ENCODE measurements at places on chromosomes 6 and 20. TPM values are rescaled to one million over a fixed set of nuclear protein-coding genes. Genes with fewer than 3 reads are reported as not detected.
A peak's percentile ranks its signal among the peaks of the same experiment; 100 is the strongest.

DNA sequence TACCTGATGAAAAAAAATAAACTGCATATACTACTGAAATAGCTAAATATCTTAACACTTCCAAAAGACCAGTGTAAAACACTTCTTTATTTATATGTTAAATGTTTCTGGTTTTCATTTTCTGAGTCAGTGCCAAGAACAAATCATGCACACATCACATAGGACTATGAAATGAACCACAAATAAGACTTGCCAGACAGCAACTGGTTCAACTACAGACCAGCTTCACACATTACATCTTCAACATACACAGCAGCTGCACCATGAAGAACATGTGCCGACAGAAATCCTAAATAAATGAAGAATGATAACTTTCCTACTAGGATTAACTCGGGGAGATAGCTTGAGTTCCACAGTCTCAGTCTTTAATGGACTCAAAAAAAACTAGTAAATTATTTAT, 168.3 kb upstream of the STXBP5 start:
- no peak for DNase-seq

Gene MOCS1
- 19.1 TPM for total RNA-seq

DNA sequence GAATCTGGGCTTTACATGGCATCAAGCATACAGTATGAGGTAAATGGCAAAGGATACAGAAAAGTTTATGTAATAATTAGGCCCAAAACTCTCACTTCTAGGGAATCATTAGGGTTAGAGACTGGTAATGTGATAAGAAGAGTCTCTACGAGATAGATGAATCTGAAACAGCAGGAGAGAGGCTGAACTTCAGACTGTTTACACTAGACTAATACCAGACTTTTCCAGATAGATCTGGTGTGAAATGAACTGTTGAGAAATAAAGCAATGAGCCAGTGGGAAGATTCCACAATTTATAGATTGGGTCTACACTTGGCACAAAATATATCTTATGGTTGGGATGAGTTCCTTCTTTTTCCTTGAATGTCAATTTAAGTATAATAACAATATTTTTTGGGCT, 134.3 kb downstream of the MAN1A1 start:
- DNase-seq: no peak

Gene FNDC1
- total RNA-seq: 4.2 TPM

GRCh38 chr6:128666405-128666804, 146.0 kb upstream of the PTPRK start:
- no peak for DNase-seq

GRCh38 chr6:131122007-131122406, 13.3 kb upstream of the AKAP7 start:
- DNase-seq: no peak

- DNase-seq: no peak
These were observed 70.8 kb upstream of the FOXC1 start for GRCh38 chr6:1538810-1539478.

- DNase-seq: no peak
These were observed 457.9 kb downstream of the TBC1D32 start for GRCh38 chr6:120876424-120876823.

Gene FOXS1
- total RNA-seq: 0.83 TPM

Gene SCRT2
- total RNA-seq: not detected

Gene ARHGAP18
- total RNA-seq: 7.9 TPM

GRCh38 chr6:129014302-129014701, 131.4 kb downstream of the LAMA2 start:
- no peak for DNase-seq

Gene CABLES2
- total RNA-seq: 6.9 TPM

- no peak for DNase-seq
These were observed 19.1 kb upstream of the TFB1M start for GRCh38 chr6:155333414-155333813.

- DNase-seq: no peak
These were observed 10.4 kb upstream of the SUMO4 start for GRCh38 chr6:149389509-149390297.

Gene KIAA0408
- total RNA-seq: 19.1 TPM

Gene MMP24
- total RNA-seq: 2.6 TPM

DNA sequence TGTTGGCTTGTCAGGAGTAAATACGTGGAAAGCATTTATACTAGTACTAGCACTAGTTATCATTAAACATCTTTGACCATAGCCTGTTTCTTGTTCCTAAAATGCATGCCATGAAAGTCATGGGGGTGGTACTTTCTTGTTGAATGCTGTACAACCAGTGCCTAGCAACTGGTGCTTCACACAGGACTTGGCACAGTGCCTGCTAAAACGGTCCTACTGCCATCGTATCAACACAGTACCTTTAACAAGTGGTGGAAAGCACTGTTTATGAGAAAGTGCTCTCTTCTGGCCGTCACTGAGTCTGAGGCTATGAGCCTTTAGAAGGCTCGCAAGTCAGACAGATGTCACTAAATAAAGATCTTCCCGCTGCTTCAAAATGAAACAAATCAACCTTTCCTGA, 21.6 kb downstream of the ZNFX1 start:
- no peak for DNase-seq

GRCh38 chr6:27863962-27864905, 48.0 kb downstream of the OR2B2 start:
- DNase-seq: no peak

DNA sequence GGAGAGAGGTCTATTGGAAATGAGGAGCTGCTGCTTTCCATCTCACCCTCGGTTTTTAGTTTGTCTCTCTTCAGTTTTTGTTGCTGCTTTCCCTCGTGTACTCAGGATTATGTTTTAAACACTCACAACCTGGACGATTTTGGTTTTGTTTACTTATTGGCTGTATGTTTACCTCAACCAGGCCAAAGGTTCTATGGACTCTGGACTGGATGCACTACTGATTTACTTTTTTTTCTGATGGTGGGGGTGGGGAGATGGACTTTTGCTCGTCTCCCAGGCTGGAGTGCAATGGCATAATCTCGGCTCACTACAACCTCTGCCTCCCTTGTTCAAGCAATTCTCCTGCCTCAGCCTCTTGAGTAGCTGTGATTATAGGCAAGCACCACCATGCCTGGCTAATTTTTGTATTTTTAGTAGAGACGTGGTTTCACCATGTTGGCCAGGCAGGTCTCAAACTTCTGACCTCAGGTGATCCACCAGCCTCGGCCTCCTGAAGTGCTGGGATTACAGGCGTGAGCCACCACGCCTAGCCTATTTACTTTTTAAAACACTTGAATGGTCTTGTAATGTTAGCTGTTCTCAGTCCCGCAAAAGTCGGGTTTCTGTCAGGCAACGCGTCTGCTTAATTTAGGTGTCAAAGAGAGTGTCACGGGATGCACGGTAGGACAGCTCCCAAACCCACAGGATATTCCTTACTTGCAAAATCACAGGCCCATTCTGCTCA, 148.2 kb upstream of the RIPOR2 start:
- DNase-seq: peak; percentile 55

DNA sequence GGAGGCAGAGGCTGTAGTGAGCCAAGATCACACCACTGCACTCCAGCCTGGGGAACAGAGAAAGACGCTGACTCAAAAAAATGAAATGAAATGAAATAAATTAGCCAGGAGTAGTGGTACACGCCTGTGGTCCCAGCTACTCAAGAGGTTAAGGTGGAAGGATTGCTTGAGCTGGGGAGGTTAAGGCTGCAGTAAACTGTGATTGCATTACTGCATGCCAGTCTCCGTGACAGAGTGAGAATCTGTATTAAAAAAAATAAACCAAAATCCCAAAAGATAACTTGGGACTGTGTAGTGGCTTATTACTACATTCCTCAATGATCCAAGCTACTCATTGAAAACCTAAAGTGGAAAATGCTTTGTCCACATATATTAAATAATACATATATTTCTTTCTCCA, 87.0 kb downstream of the SGK1 start:
- no peak for DNase-seq

Gene OLIG3
- total RNA-seq: not detected

Gene OPRL1
- total RNA-seq: 0.83 TPM

DNA sequence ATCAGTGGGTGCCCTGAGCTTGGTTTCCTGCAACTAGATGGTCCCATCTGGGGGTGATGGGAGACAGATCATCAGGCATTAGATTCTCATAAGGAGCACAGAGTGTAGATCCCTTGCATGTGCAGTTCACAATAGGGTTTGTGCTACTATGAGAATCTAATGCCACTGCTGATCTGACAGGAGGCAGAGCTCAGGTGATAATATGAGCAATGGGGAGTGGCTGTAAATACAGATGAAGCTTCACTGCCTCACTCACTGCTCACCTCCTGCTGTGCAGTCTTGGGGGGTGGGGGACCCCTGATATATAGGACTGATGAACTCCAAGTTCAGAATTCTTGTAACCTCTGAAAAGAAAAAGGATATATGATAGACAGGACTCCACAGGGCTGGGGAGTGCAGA, 108.0 kb downstream of the RIN2 start:
- no peak for DNase-seq

GRCh38 chr6:4577406-4577805, 198.8 kb upstream of the CDYL start:
- no peak for DNase-seq

GRCh38 chr20:32249030-32249738, 28.3 kb upstream of the KIF3B start:
- DNase-seq: no peak

Gene PTCRA
- total RNA-seq: not detected

Gene JPH2
- 314 TPM for total RNA-seq

Gene MAS1L
- not detected for total RNA-seq

DNA sequence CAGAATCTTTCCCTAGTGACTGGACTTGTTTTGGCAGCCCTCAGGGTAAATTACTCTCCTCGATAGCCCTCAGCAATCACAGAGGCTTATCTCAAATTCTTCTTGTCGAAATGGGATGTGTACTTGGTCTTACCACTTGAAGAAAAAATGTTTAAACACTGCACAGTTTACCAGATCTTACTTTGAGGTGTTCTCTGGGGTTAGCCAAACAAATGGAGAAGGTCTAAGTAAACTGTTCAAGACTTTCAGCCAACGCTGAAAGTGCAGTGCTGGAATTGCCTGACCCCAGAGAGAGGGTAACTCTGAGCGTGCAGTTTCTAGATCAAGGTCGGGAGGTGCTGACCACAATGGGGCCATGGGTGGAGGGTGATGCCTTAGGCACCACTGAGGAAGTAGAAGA, 39.2 kb downstream of the MYLIP start:
- no peak for DNase-seq

DNA sequence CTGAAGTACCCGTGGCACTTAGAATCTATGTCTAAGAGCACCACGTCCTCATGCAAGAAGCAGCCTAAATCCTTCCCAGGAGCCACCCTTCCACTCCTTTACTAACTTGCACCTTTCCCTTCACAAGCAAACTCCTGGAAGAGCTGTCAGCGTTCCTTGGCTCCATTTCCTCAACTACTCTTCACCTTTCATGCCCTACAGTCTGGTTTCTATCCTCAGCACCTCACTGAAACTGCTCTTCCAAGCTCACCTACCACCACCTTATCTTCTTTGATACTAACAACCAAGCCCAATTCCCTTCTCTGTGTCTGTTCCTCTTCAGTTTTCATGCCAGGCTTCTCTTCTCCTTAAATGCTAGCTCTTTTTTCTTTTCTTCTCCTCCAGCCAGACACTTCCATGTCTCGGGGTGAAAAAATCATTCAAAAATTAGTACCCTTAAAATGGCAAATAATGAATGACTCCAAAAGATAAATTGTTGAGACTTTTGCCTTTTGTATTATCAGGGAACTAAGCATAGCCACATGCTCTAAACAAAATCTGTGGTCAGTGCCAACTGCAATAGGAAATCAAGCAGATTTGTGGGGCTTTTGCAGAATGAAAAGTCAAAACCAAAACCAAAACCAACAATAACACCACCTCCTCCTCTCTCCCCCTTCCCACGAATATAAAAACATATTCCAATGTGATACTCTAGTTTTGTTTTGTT, 149.6 kb upstream of the KCNK16 start:
- no peak for DNase-seq

- no peak for DNase-seq
These were observed 48.7 kb downstream of the KCTD20 start for GRCh38 chr6:36491378-36491965.

Gene VARS2
- 6.6 TPM for total RNA-seq

DNA sequence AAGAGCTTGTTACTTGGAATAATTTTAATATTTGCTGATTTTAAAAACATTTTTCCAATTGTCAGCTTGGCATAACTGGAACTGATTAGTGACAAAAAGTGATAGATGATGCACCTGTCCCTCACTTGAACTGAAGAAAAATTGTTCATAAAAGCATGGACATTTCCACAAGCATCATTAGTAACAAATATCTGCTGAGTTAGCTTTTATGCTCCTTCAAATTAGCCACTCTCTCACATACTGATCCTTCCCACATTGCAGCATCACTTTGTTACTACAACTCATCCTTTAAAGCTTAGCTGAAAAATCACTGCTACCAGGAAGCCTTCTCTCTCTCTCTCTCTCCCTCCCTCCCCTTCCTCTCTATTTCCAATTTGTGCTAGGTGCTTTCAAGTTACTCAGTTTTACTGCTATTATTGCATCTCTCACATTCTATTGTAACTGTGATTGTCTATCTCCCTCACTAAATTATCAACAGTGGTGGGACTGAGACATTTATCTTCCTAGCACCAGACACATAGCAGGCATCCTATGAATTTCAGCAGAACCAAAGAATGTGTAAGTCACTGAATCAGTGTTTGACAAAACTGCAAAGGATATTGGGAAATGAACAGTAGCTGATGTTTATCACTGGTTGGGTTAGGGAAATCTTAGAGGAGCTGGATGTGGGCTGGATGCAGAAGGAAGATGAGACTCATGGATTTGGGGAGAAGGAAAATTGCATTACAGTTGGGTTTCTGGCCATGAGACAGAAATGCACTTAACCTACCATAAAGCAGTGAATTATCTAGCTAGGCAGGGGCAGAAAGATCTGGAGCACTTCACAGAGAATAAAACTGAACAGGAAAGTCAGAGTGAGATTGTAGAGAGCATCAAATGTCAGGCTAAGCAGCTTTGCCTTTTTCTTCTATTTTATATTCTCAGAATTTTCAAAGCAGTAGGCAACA, 128.4 kb upstream of the PLN start:
- no peak for DNase-seq

Gene ADAM33
- 45.4 TPM for total RNA-seq

DNA sequence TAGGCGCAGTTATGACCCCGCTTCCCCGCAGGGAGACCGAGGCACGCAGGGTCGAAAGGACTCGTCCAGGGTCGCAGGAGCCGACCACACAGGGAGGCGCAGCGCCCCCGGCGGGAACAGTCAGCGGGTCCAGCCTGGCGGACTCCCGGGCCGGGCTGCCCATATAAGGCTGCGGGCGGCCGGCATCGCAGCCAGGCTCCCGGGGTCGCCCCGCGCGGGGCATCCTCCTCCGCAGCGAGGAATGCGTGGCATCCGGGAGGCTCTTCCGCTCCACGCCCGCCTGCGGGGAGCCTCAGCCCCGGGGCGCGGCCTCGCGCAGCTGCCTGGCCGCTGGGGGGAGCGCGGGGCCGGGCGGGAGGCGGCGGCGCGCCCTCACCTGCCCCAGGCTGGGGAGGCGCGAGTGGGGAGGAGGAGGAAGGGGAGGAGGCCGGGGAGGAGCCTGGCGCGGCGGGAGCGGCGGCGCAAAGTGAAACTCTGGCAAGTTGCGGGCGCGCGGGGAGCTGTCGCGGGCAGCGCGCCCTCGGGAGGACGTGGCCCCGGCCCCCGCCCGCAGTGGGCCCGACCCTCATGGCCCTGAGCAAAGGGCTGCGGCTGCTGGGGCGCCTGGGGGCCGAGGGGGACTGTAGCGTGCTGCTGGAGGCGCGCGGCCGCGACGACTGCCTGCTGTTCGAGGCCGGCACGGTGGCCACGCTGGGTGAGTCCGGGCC, at the start of gene SYNJ2:
Gene SYNJ2 (plus strand): TSS at position 469 of the 707 bp plus-strand sequence. CDS start 99 bp downstream, at position 568.
- no peak for DNase-seq

Gene SCAF8
- 42.0 TPM for total RNA-seq

GRCh38 chr6:147693181-147693580, 184.7 kb downstream of the SAMD5 start:
- DNase-seq: no peak
